D721Med (cell line): ENCODE measurements at places on chromosomes 2 and 18.

DNA sequence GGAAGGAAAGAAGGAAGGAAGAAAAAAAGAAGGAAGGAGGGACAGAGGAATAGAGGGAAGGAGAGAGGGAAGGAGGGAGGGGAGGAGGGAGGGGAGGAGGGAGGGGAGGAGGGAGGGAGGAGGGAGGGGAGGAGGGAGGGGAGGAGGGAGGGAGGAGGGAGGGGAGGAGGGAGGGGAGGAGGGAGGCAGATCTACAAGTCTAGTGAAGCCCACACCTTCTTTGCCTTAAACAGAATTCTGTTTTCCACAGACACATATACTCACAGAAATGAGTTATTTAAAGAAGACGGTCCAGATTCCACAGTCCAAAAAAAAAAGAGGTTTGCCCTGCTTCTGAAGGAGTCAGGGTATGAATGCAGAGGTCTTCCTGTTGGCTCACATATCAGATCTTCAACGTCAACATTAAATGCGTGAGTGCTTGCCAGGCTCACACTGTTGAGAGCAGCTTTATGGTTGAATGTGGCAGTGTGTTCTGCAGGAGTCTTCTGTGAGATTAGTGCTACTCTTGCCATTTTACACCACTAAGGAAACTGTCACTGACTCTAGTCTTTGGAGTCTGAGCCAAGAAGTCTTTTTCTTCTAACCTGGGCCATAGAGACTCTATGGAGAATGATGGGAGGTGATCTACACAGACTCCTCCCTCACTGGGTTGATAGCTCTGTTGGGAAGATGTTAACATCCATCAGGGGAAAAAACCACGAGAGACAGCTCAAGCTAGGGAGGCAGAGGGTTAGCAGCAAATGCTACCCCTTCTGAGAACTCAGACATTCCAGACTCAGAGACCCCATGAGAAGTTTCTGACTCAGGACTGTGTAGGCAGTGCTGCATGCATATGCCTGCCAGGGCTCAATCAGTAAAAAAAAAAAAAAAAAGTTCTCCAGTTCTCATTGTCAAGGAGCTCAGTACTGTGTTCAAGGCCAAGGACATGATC, 23.3 kb downstream of the PAX8 start:
- DNase-seq: no peak

GRCh38 chr18:13471971-13472628, 253.5 kb downstream of the LDLRAD4 start:
- DNase-seq: no peak

DNA sequence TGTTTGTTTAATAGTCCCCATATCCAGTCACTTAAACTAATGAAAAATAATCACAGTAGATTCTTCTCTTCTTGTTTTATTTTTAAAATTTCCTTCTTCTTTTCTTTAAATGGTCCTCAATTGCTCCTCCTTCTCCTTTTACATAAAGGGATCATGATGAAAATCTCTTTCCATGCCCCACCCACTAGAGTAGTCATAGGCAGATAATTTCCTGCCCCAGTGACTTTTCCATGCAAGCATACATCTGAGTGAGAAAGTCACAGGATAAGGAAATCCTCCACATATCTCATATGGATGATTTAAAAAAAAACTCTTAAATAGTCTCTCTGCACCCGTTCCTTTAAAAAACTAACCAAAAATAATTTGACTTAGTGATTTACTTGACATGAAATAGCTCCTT, 552.3 kb upstream of the SETBP1 start:
- no peak for DNase-seq

- no peak for DNase-seq
These were observed 39.4 kb downstream of the EDAR start for GRCh38 chr2:108949316-108950239.

DNA sequence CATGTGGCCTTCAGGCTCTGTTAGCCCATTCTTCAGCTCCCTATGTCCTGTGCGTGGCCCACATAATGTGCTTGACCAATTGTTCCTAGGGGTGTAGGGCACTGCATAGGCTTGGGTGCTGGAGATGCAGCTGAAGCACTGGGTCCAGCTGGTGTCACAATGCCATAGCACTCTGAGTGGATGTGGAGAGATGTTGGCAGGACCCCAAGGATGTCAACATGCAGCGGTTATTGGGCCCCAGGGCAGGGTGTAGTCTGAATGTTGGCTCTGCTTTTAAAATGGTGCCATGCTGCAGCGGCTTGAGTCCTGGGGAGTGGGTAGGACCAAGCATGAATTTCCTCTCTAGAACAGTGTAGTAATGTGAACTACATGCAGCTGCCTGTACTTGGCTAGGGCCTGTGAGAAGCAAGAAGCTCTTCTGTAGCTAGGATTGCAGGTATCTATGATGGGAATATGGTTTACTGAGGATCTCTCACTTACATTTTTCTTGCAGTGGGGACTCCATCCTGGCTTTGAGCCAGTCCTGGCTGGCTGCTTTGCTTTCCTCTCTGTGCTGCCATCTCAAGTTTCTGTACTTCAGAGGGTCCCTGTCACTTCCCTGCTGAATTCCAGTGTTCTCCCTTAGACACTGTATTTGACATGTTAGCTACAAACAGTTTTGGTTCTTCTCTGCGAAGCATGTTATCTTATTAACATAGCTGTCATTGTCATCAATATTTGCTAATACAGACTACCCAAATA, 148.4 kb downstream of the CSRNP3 start:
- no peak for DNase-seq

DNA sequence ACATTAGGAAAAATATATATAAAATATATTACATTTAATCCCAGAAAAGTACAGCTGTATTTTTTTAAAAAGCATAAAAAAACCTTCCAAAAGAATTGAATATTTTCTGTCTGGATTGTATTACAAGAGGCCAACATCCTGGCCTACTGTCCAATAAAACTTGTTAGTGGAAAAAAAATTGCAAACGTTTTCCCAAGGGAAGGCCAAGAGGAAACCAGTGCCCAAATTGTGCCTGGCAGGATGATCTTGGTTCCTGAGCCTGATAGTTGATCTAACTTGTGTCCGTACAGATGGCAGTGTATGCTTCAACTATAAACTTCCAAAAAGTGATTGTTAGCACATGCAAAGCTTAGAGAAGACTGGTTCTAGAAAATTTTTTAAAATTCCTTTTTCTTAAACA, 90.6 kb upstream of the LPIN2 start:
- DNase-seq: no peak

DNA sequence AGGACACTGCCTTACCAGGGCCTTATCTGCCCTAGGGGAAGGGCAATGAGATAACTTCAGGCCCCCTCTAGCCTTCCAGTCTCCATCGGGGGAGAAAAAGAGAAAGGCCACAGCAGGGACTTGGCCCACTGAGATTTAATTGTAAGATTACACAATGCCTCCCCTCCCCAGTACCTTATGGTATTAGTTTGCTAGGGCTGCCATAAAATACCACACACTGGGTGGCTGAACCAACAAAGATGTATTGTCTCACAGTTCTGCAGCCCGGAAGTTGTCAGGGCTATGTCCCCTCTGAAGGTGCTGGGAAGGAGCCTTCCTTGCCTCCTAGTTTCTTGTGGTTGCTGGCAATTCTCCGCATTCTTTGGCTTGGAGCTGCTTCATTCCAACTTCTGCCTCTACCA, 34.8 kb upstream of the SPATA3 start:
- no peak for DNase-seq

GRCh38 chr2:118431165-118431517, 342.9 kb downstream of the INSIG2 start:
- no peak for DNase-seq

GRCh38 chr2:74017223-74017622, 32.5 kb downstream of the TET3 start:
- no peak for DNase-seq
